ENCODE measurements at places on chromosomes 11 and 22.
A peak's percentile ranks its signal among the peaks of the same experiment; 100 is the strongest.

DNA sequence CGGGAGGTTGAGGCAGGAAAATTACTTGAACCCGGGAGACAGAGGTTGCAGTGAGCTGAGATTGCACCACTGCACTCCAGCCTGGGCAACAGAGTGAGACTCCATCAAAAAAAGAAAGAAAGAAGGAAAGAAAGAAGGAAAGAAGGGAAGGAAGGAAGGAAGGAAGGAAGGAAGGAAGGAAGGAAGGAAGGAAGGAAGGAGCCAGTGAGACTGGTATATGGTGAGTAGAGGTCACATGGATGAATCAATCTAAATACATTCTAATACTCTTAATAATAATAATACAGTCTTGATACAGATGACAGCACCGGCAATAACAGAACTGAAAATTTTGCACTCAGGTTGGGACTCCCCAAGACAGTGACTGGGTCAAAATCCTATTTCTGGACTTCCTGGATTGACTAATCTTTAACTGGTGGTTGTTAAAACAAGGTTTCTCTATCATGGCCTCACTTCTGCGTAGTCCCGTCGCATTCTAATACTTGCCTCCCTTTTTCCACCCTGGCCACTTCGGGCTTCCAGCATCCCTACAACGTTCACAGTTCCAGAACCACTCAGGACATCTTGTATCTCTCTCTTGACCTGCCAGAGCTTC lies 53.5 kb upstream of the EIF3M start:
- DNase-seq, result no peak

DNA sequence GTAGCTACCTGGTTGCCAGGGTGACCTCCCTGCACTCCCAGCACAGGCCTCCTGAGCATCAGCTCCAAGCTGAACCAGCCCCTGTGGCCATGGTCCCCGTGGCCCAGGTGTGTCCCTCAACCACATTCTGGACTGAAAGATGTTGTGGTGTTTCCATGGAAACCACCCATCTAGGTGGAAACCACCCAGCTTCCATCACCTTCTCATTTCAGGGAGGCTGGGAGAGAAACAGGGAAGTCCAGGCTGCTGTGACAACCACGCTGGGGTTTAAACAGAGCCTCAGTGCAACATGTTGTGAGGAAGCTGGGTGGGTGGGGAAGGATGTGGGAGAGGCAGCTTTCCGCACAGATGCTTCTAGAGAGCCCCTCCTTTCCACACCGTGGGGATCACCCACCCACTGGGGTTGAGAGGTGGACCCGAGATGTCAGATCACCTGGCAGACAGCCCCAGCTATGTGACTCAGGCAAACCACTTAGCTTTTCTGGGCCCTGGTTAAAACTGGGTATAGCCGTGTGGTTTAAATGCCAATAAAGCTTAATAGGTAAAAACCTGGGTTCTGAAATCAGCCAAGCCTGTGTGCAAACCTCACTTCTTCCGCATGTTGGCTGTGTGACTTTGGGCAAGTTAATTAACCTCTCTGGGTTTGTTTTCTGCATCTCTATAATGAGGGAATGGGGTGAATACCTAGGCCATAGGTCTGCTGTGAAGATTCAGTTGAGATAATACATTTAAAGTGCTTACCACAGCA lies 46.4 kb downstream of the CD82 start:
- DNase-seq, result peak; percentile 44

DNA sequence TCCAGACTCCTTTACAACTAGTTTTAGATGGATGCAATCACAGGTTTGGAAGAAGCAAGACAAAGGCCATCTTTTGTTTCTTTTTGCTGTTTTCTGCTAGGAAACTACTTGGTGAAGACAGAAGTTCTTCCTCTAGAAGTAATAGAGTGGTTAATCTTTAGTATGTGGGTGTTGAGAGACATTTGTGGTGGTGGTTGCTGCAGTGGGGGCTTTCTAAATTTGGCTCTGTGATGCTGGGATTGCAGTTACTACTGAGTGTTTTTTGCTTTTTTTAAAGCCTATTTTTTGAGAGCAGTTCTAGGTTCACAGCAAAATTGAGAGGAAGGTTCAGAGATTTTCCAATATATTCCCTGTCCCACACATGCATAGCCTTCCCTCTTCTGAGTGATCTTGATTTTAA lies 120.0 kb downstream of the AASDHPPT start:
- DNase-seq, result no peak

- no peak for DNase-seq
Observed at GRCh38 chr11:44145011-44145775, 49.7 kb downstream of the EXT2 start.

DNA sequence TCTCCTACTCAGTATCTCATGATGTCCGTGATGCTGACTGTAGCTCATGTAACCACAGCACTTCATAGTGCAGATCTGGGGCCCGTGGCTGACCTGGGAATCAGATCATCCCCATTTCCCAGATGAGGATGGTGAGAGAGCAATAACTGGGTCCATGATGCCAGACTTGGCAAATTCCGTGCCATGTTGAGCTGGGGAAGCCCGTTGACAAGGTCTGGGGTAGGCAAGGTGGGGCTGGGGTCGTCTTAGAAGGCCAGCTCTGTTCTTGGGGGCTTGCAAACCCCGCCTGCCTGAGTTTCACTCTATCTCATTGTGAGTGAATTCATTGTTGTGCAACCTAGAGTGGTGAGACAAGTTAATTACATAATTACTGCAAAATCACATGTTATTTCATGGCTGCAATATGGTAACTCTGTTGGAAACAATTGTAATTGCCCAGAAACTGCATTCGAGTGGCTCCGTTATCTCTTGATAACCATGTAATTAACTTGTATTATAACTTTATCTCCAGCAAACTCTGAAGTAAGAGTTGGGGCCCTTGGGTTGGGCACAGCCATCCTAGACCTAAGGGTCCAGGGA lies 41.7 kb downstream of the LMO1 start:
- no peak for DNase-seq

DNA sequence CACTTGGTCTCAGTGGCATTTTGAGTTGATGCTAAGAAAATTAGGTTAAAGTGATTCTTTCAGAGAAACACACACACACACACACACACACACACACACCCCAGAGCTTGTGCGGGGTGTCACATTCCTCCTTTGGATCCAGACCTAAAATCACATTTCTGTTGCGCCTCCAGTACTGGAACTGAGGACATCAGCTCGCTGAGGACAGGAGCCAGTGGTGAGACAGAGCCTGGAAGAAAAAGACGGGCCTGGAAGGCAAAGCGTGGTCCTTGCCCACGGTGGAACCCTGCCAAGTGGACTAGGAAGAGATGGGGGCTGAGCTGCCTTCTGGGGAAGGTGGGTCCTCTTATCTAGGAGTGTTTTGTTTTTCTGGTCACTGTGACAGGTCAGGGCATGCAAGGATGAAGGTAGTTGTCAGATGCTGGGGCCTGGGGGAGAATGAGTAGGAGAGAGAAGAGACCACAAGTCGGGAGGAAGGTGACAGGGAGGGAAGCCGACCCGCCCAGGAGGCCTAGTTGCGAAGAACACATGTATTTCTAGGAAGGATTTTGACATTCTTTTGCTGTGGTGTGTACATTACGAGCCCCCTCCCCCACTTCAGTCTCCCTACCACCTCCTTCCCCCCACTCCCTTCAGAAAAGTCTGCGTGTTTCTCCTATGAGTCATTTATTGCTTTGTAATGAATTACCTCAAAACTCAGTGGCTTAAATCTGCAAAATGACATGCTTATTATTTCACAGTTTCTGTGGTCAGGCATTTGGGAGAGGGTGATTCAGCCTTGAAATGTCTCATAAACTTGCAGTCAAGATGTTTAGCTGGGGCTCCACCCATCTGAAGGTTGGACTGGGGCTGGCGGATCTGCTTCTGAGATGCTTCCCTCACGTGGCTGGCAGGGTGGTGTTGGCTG lies 4.8 kb upstream of the ELFN2 start:
- DNase-seq, result no peak

- no peak for DNase-seq
Observed at GRCh38 chr22:33785283-33785968, 134.8 kb downstream of the LARGE1 start.

DNA sequence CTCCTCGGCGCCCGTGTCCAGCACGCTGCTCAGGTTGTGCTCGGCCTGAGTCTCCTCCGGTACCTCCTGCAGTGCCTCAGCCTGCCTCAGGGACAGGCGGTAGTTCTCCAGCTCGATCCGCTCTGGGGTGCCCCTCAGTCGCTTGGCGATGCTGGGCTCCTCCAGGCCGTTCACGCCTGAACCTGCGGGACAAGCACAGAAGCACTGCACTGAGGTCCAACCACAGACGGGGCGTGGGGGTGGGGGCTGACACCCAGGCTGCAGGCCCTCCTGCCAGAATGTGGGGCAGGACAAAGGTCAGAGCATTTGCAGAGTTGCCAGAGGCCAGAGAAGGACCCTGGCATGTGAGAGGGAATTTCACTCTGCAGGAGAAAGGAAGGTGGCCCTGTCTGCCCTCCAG lies 67.6 kb upstream of the BID start:
- no peak for DNase-seq

DNA sequence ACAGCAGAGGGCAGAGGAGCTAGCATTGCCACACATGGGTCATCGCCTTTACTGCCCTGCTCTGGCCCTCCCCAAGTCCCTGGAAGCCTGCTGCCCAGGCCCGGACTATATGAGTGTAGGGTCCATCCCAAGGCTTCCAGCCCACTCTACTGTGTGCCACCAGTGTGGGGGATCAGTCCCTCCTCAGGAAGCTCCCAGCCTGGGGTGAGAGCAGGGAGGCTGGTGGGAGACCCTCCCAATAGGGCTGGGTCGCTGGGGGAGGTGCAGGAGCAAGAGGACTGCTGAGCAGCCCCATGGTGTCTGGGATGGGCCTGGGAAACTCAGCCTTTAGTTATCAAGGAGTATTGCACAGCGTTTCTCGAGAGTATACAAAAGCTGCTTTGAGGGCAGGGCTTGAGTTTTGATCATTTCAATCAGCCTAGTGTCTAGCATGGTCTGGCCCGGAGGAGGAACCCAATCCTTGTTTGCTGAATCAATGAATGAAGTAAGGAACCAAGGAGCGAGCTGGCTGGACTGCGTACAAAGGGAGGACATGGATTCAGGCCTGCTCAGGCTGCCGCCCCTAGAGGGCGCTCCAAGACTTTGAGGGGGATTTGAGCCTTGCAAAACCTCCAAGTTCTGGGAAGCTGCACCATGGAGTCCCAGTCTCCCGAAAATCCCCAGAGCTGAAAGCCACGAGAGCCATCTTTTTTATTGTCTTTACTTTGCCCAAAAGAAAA lies 89.0 kb upstream of the PARVA start:
- DNase-seq, result peak; percentile 22

DNA sequence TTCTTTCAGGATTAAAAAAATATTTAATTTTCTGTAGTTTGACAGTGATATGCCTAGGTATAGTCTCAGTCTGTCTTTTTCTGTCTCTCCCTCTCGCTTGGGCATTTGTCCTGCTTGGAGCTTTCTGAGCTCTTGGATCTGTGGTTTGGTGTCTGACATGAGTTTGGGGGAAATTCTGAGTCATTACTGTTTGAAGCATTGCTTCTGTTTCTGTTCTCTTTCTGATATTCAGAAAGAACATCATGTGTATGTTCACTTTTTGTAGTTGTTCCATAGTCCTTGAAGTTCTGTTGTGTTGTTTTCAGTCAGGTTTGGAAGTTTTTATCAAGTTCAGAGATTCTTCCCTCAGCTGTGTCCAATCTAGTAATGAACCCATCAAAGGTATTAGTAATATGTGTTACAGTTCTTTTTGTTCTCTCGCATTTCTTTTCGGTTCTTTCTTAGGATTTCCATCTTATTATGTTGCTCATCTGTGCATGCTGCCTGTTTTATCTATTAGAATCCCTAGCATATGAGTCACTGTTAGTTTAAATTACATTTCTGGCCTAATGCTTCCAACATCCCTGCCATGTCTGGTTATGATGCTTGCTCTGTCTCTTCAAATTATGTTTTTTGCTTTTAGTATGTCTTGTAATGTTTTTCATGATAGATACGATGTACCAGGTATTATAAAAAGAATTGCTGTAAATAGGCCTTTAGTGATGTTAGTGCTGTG lies 48.4 kb downstream of the DDX10 start:
- DNase-seq, result no peak

GRCh38 chr11:92477686-92478085 lies 253.1 kb downstream of the FAT3 start:
- DNase-seq, result no peak

DNA sequence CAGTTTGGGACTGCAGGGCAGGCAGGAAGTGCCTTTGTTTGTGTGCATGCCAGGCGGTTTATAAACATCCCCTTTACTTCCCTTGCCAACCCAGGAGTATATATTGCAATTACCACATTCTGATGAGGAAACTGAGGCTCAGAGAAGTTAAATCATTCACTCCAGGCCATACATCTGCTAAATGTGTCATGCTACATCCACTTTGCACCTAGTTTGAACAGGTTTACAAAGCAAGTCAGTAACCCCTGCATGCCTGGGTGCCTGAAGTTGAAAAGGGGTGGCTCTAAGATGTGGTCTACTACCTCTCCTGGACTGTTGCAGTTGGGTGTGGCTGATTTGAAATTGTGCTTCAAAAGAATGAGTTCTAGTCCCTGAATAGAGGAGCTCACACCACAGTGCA lies 23.6 kb downstream of the FLI1 start:
- DNase-seq, result no peak

DNA sequence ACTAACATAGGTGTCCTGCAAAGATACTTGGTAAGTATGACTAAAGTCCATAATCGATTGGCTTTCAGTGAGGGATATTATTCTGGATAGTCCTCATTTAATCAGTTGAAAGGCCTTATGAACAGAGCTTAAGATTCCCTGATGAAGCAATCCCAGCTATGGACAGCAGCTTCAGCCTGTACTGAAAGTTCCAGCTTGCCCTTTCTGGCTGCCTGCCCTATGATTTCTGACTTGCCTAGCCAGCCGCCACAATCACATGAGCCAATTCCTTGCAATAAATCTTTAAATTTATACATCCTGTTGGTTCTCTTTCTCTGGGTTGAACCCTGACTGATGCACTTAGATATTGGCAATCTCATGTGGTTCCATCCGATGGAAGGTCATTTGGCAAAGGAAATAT lies 759.0 kb upstream of the API5 start:
- no peak for DNase-seq

- DNase-seq, result no peak
Observed at GRCh38 chr11:108221371-108221770, 1.1 kb downstream of the NPAT start.

DNA sequence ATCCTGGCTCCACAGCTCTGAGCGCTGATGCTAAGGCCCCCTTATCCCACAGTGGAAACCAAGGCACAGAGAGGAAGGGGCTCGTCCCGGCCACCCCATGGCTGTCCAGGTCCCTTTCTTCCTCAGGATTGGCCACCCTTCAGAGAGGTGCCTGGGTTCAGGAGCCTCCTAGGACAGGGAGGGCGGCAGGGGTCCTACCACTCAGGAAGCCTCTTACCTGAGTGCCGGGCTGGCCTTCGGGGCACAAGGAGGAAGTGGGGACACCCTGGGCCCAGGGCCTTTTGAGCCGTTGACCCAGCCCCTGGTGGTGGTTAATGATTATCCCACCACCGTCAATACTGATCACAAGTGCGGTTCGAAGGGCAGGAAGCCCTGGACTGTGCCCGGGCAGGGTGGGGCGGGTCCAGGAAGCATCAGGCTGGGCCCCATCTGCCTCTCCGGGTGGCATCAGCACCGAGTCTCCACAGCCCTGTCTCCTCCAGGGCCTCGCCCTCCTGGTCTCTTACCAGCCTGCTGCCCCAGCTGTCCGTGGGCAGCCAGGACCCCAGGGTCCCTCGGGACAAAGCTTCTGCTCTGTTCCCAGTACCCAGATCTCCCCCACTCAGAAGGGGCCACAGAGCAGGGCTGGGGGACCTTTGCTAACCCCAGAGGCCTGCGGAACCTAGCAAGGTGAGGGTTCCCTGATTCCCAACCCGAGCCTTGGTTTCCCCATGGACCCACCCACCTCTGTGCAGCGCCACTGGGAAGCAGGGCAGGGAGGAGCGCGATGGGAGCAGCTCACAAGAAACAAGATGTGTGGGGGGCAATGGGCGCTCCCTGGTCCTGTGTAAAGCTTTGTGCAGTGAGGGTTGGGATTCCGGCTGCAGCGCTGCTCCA lies 15.0 kb upstream of the EHD1 start:
- DNase-seq, result no peak

Measured in GDM1 (cell line).